ENCODE measurements at places on chromosomes 3 and 15.

DNA sequence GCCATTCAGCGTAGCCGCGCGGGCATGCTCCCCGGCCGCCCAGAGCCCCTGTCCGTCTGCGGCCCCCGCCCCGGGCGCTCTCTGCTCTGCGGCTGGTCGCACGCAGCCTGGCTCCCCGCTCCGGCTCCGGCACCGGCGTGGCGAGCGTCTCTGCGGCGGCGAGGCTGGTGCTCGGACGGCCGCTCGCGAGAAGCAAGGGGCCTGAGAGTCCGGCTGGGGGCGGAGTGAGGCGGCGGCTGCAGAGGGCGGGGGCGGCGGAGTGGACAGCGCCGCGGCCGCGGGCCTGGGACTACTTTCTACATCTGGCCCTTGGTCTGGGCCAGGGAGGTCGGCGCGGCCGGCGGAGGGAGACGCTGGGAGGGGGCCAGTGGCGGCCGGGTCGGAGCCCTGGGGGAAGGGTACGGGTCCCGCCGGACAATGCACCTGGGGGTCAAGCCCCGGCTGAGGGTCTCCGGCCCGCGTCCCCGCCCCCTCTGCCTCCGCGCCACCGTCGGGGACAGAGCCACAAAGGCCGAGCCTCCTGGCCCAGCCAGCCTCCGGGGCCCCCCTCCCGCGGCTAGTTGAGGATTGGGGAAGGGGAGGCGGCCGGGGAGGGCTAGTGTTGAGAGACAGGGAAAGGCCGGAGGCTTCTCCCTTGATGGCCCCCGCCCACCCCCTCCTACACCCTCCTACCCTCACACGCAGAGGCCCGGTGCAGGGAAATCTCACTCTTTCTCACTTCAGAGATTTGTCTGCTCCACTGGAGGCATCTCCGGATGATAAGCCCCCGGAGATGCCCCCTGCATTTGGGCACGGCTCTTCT, at the start of gene PRTG:
Gene PRTG (minus strand): TSS at position 226 of the 802 bp plus-strand sequence. CDS start 221 bp downstream, at position 5.
- DNase-seq: peak; percentile 86

GRCh38 chr3:133595341-133595740, 21.9 kb downstream of the CDV3 start:
- no peak for DNase-seq

DNA sequence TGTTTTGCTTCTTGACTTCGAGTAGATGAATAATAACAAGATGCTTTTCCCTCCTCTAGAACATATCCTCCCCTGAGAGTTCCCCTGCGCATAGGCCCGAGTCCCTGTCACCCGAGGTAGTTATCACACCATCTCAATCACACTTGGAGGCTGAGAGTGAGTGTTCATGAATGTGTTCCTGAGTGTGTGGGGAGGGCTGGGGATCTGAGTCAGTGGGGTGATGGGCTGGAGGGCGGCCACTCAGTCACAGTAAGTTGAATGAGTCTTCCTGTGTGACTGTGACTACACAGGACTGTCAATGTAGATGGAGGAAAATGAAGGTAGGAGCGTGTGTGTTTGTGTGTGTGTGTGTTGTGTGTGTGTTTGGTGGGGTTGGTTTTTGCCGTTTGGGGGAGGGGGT, 71.0 kb downstream of the SETD5 start:
- DNase-seq: no peak

DNA sequence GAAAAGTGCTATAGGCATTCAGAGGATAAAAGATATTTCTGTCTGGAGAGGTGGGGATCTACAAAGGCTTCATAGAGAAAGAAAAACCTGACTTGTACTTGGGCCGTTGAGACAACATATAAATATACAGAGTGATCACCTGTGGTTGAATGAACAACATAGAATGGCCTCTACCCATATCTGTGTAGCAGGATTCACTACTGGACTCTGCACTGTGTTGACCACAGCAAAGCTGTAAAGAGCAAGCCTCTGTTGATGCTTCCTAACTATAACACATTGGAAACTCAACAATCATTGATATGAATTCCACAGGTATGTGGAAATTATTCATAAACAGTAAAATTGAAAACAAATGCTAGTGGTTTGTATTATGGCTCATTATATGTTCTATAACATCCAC, 19.1 kb upstream of the LPP start:
- no peak for DNase-seq

DNA sequence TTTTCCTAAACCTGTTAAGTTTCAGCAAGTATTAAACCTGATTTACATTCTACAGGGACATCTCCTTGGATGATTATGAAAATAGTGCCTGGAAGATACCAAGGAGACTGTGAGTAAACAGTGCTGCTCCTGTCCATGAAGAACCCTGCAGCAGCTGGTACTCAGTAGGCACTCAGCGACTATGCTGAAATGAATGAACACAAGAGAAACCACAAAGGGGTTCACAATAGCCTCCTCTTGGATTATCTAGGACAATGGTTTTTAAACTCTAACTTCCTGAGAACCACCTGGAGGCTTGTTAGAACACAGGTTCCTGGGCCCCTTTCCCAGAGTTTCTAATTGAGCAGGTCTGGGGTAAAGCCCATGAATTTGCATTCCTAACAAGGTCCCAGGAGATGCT, 488.4 kb upstream of the UBE2E2 start:
- no peak for DNase-seq

GRCh38 chr3:52792413-52792812, 2.2 kb upstream of the ITIH3 start:
- peak; percentile 26 for DNase-seq

- DNase-seq: no peak
These were observed 100.9 kb downstream of the CLSTN2 start for GRCh38 chr3:140035871-140036270.

GRCh38 chr3:129662191-129662608, 55.7 kb upstream of the PLXND1 start:
- no peak for DNase-seq

DNA sequence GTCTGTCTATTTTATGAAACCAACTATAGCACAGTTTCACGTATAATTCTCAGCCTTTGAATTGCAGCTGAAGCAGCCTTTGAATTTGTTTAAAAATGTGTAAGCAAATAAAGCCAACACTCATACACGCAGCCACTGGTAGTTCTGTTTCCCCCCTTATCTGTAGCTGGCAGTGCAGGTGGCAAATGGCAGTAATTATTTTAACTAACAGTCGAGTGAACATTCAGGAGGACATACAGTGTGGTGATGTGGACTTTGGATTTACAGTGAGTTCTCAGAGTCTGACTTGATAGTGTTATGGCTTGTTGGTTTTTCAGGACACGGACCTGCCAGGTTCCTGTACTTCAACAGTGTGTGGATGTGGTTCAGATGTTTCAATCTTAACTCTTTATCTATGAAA, 64.0 kb upstream of the SKOR1 start:
- no peak for DNase-seq

GRCh38 chr15:60212536-60212935, 185.2 kb downstream of the ANXA2 start:
- no peak for DNase-seq
